ENCODE measurements at places on chromosomes 1 and 21.

DNA sequence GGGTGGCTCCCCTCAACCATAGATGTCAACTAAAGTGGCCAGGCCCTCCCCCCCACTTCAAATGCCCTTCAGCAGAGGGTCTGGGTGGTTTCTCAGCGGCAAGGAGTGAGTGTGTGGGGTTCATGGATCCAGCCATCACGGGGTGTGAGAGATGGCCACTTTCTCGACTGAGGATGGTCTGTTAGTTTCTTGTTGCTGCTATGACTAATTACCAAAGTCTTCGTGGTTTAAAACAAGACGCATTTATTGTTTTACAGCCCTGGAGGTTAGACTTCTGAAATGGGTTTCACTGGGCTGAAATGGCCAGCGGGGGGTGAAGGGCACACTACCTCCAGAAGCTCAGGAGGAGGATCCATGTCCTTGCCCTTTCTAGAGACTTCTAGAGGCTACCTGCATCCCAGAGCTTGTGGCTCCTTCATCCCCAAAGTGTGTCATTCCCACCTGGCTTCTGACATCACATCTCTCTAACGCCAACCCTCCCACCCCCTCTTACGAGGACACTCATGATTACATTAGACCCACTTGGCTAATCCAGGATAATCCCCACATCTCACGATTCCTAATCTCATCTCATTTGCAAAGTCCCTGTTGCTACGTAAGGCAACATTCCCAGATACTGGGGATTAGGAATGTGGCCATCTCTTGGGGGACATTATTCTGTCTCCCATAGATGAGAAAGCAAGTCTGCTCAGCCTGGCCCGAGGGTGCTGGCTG, 53.0 kb downstream of the EPHB2 start:
- DNase-seq: no peak

DNA sequence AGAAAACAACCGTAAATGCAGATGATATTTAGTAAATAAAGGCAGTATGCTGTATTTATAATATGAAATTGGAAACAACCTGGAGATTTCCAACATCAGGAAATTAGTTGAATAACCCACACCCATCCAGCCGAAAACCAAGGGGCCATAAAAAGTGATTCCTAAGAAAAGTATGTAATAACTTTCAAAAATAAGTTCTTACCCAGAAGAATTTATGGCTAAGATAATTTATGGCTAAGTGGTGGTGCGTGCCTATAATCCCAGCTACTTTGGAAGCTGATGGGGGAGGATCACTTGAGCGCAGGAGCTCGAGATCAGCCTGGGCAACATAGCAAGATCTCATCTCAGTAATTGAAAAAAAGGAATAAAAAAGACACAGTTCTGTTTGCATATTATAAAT, 43.2 kb downstream of the TMCO4 start:
- no peak for DNase-seq

- no peak for DNase-seq
Measured at GRCh38 chr1:55250399-55251075, 35.4 kb upstream of the USP24 start.

DNA sequence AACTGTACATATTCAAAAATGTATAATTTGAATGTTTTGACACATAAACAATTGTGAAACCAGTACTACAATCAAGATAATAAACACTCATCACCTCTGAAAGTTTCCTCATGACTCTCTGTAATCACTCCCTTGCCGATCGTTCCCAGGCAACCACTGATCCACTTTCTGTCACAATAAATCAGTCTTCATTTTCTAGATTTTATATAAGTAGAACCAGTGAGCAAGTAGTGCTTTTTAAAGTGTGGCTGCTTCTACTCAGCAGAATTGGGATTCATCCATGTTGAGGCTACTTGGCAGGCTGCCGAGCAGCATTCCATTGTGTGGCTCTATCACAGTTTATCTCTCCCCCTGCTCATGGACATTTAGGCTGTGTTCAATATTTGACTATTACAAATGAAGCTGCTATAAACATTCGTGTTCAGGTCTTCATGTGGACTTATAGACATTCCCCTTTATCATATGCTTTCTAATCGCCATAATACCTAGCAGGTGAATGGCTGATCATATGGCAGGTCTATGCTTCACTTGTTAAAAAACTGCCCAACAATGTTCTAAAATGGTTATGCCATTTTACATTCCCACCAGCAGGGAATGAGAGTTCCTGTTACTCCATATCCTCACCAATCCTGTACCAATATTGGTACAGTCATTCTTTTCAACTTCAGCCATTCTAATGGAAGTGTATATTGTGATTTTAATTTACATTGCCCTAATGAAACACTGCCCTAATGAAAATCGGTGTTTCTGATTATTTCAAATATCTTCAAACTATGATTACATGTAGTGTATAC, 20.5 kb downstream of the TEX38 start:
- DNase-seq: no peak

- no peak for DNase-seq
Measured at GRCh38 chr1:104760017-104760416, 1010.3 kb downstream of the AMY1C start.

- DNase-seq: no peak
Measured at GRCh38 chr1:113534130-113534817, 144.0 kb downstream of the MAGI3 start.

- no peak for DNase-seq
Measured at GRCh38 chr1:41161846-41162245, 80.3 kb downstream of the SCMH1 start.

GRCh38 chr1:84869720-84870119, 23.3 kb downstream of the LPAR3 start:
- no peak for DNase-seq

- DNase-seq: no peak
Measured at GRCh38 chr1:103941086-103941485, 191.4 kb downstream of the AMY1C start.

- DNase-seq: no peak
Measured at GRCh38 chr1:243946946-243947345, 96.9 kb upstream of the AKT3 start.

DNA sequence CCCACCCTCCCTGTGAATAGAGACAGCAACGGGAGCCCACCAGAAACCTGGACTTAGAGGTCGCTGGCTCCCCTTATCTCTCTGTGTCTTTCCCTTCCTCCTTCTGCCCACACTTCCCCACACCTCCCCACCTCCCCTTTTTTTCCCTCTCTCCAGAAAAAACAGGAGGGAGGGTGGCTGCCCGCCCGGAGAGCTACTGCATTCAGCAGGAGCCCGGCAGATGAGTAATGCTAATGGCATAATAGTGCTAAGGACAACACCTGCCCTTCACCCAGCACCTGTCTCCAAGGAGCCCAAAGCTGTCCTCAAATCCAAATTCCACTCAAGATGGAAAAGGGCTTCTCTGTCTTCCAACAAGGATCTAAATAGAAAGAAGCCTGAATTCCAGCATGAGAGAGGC, 11.4 kb upstream of the PRELP start:
- DNase-seq: no peak

- DNase-seq: no peak
Measured at GRCh38 chr1:206496131-206496793, 11.1 kb upstream of the RASSF5 start.

DNA sequence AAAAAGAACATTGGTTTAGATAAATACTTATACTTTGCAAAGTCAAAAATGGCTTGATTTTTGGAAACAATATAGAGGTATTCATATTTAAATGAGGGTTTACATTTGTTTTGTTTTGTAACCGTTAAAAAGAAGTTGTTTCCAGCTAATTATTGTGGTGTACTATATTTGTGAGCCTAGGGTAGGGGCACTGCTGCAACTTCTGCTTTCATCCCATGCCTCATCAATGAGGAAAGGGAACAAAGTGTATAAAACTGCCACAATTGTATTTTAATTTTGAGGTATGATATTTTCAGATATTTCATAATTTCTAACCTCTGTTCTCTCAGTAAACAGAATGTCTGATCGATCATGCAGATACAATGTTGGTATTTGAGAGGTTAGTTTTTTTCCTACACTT, 65.3 kb upstream of the SAMD13 start:
- DNase-seq: no peak

- peak; percentile 19 for DNase-seq
Measured at GRCh38 chr1:248924696-248925532, 18.9 kb downstream of the PGBD2 start.

- no peak for DNase-seq
Measured at GRCh38 chr1:36734356-36734755, 251.6 kb upstream of the CSF3R start.

- no peak for DNase-seq
Measured at GRCh38 chr1:215636258-215636965, 69.3 kb downstream of the KCTD3 start.

DNA sequence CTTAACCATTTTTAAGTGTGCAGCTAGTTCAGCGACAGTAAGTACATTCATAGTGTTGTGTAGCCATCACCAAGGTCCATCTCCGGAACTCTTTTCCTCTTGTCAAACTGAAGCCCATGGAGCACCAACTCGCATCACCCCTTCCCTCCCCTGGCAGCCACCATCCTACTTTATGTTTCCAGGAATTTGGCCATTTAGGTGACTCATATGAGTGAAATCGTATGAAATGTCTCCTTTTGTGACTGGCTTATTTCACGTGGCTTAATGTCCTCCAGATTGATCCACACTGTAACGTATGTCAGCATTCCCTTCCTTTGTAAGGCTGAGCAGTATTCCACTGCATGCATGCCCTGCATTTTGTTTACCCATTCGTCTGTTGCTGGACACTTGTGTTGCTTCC, 2.5 kb downstream of the COL6A2 start:
- DNase-seq: no peak

DNA sequence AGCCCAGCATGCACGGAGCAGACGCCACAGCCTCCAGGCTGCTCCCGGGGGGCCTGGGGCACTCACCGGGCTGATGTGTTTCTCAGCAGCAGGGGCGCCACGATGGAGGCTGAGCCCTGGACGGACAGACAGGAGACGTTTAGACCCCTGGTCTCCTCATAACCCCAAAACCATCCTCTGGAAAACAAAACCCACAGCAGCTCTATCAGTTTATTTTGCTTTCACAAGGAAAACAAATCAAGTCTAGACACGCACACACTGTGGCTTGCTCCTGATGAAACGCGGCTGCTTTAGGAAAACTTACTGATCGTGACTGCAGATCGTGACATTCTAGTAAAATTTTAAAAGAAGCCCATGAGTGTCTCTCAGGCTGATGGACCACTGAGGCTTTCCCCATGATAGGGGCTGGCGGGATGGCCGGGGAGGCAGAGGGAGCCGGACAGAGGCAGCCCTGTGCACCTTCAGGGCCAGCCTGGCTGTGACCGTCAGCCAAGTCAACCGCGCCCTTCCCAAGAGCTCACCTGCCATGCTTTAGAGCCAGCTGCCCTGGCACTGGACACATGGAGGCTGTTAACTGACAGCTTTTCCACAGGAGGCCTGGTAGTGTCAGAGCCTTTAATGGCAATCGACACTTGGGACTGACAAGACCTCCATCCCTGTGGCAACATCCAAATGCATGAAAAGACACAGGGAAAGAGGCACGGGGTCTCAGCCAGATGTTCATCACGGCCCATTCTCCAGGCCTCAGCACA, 5.2 kb downstream of the POFUT2 start:
- DNase-seq: no peak

GRCh38 chr1:234969581-234970400, 158.8 kb downstream of the TOMM20 start:
- DNase-seq: no peak

DNA sequence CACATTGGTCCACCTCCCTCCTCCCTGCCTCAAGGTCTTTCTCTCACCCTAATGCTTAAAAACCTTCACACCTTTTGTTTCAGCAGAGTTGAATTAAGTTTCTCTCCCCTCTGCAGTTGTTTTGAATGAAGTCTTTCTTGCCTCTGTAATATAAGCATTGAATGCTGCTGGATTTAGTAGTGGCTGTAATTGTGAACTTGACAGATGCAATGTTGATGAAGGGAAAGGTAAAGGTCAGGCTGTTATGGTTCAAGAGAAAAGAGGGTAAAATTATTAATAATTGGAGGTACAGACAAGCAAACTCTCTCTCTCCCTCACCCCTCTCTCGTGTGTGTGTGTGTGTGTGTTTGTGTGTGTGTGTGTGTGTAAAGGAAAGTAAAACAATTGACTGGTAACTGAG, 509.8 kb downstream of the AMY1C start:
- no peak for DNase-seq

GRCh38 chr1:53390736-53391135, 62.9 kb upstream of the LRP8 start:
- DNase-seq: no peak

- no peak for DNase-seq
Measured at GRCh38 chr1:41613689-41614574, 129.4 kb upstream of the EDN2 start.

- no peak for DNase-seq
Measured at GRCh38 chr21:29777160-29777559, 162.6 kb downstream of the GRIK1 start.

DNA sequence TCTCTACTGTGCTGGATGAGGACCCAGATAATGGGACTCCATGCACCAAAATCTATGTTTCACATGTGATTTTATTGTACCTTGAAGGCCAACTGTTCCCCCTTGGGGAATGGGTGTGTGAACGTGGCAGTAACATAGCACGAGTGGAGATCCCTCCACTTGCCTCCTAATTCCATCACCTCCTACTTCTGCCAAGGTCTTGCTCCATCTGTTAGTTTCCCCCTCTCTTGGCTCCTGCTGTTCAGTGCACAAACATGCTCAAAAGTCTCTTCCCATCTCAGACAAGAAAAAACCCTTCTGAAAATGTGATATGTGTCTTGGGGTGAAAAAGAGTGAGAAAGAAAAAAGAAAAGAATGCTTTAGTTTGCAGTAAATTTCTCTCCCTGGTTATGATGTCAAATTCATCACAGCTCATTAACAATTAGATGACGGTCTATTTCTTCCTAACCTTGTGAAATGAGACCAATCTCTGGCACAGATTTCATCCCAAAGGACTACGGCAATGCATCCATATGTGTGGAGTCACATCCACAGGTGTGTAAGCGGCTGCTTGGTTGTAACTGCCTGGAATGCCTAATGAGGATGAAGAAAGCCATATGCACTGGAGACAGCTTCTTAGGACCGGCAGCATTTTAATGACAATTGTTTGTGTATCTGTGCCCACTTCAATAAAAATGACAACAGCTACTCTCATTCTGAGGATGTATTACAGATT, 79.3 kb upstream of the DIRAS3 start:
- no peak for DNase-seq

DNA sequence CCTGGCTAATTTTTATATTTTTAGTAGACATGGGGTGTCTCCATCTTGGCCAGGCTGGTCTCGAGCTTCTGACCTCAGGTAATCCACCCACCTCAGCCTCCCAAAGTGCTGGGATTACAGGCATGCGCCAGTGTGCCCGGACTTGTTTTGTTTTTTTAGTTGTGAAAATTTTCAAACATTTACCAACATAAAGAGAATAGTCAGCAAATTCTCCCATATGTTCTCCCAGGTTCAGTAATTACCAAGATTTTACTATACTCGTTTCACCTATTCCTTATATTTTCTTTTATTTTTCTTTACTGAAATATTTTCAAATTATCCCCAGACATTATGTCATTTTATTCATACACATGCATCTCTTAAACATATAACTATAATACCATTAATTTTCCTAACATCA, 218.1 kb upstream of the L1TD1 start:
- DNase-seq: no peak

GRCh38 chr1:169568497-169568896, 17.8 kb downstream of the F5 start:
- DNase-seq: no peak

All from stimulated activated CD4-positive, alpha-beta T cell treated with anti-CD3 and anti-CD28 coated beads, Interleukin-2, amount 100 ng/mL, for 4 hours (primary cell).